Epithelial cell of umbilical artery (primary cell): ENCODE measurements at places on chromosomes 2 and 18. TPM values are rescaled to one million over a fixed set of nuclear protein-coding genes. Genes with fewer than 3 reads are reported as not detected.

Gene HOXD3
- 4.2 and 5.9 TPM in 2 replicates for total RNA-seq

Gene EGR4
- total RNA-seq, result not detected in 2 replicates

Gene DSC1
- total RNA-seq, result not detected in 2 replicates

Gene SLC38A11
- total RNA-seq, result not detected in 2 replicates

Gene SAG
- total RNA-seq, result under 0.01 TPM in 1 of 2 replicates, not detected in the other

Gene ACMSD
- not detected in 2 replicates for total RNA-seq

Gene C2orf78
- total RNA-seq, result not detected in 2 replicates

Gene CYS1
- total RNA-seq, result not detected in 2 replicates

Gene GAL3ST2
- total RNA-seq, result not detected in 2 replicates

Gene EFR3B
- 0.32 and 0.46 TPM in 2 replicates for total RNA-seq

Gene CELF4
- not detected in 2 replicates for total RNA-seq

Gene SERPINB3
- total RNA-seq, result not detected in 2 replicates

Gene WDCP
- total RNA-seq, result 12.0 and 19.0 TPM in 2 replicates

Gene HJURP
- 23.1 and 26.0 TPM in 2 replicates for total RNA-seq

Gene LYG1
- total RNA-seq, result not detected in 2 replicates

Gene FBXO15
- 0.15 TPM in 1 of 2 replicates, not detected in the other for total RNA-seq

Gene CPO
- total RNA-seq, result 0.32 TPM in 1 of 2 replicates, not detected in the other

Gene SP140
- total RNA-seq, result not detected in 2 replicates

Gene NEMP2
- total RNA-seq, result 2.6 and 6.2 TPM in 2 replicates

Gene SCN3A
- total RNA-seq, result under 0.01 TPM in 2 replicates

Gene GYPC
- total RNA-seq, result 0.32 and 1.5 TPM in 2 replicates

Gene MOGAT1
- total RNA-seq, result not detected in 2 replicates

Gene ALPP
- not detected in 2 replicates for total RNA-seq

Gene RNMT
- total RNA-seq, result 16.6 and 22.8 TPM in 2 replicates

Gene DSC2
- under 0.01 and 0.32 TPM in 2 replicates for total RNA-seq

Gene B4GALT6
- 7.8 and 8.4 TPM in 2 replicates for total RNA-seq

Gene C2orf68
- 14.9 and 15.3 TPM in 2 replicates for total RNA-seq

Gene SPP2
- total RNA-seq, result not detected in 2 replicates

Gene ALPG
- total RNA-seq, result not detected in 2 replicates

Gene CCBE1
- total RNA-seq, result 0.97 and 1.2 TPM in 2 replicates

Gene UCN
- 0.46 TPM in 1 of 2 replicates, not detected in the other for total RNA-seq

Gene MLPH
- 0.61 TPM in 1 of 2 replicates, not detected in the other for total RNA-seq

Gene KCNE4
- 0.30 and 0.32 TPM in 2 replicates for total RNA-seq

Gene STAT1
- total RNA-seq, result 42.9 and 214 TPM in 2 replicates

Gene KCNS3
- total RNA-seq, result 0.97 and 1.8 TPM in 2 replicates
